Activated naive CD8-positive, alpha-beta T cell treated with anti-CD3 and anti-CD28 coated beads for 36 hours (primary cell): ENCODE measurements at places on chromosomes 1 and 21. TPM values are rescaled to one million over a fixed set of nuclear protein-coding genes. Genes with fewer than 3 reads are reported as not detected.
A peak's percentile ranks its signal among the peaks of the same experiment; 100 is the strongest.

DNA sequence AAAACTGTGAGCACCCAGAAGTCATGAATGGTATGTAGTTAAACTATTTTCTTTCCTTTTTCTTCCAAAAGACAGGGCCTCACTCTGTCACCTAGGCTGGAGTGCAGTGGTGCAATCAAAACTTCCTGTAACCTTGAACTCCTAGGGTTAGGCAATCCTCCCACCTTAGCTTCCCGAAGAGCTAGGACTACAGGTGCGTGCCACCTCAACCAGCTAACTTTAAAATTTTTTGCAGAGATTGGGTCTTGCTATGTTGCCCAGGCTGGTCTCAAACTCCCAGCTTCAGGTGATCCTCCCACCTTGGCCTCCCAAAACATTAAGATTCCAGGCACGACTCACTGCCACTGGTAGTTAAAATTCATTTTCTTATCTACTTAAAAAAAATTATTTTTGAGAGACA is 62.5 kb downstream of the GATAD2B start:
- no peak for DNase-seq
- H3K4me3 ChIP-seq, result no peak overlapping the region
- H3K27ac ChIP-seq, result no peak overlapping the region
- H3K4me1 ChIP-seq, result peaks cover 12% of the 10 kb centered on the region

- DNase-seq, result no peak
- H3K27ac ChIP-seq, result no peak overlapping the region
- H3K4me3 ChIP-seq, result no peak overlapping the region
- H3K27me3 ChIP-seq, result no peaks in the 10 kb centered on the region
These were observed 252.4 kb upstream of the B3GALT2 start for GRCh38 chr1:193438771-193439170.

DNA sequence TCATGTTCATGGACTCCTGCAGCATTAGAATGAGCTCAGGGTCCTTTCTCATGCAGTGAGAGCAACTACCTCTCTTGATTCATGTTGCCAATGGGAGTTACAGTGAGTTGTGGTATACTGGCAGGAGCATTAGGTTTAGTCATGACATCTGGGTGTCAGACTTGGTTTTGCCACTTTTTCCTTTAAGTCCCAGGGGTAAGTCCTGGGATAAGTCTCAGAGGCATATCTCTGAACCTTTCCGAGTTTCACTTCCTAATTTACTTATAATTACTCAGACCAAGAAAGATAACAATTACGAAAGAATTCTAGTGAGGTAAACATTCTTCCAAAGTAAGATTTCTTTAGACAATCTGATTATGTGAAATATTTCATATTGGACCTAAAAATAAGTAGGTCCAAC is 606.0 kb downstream of the SMYD3 start:
- H3K27me3 ChIP-seq, result no peaks in the 10 kb centered on the region
- H3K4me1 ChIP-seq, result no peaks in the 10 kb centered on the region

DNA sequence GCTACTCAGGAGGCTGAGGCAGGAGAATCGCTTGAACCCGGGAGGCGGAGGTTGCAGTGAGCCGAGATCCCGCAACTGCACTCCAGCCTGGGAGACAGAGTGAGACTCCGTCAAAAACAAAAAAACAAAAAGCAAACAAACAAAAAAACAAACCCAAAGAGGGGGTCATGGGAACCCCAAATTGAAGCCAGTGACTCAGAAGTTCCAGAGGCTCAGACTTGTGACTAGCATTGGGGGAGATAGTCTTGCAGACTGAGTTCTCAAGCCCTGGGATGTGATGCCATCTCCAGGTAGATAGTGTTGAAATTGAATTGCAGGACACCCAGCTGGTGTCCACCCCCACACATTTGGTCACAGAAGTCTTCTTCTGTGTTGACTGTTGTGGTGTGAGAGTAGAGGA is 24.9 kb upstream of the ENO1 start:
- H3K4me3 ChIP-seq, result no peak overlapping the region
- peaks cover 56% of the 10 kb centered on the region for H3K4me1 ChIP-seq
- H3K27me3 ChIP-seq, result no peaks in the 10 kb centered on the region
- peaks cover 42% of the 10 kb centered on the region for H3K36me3 ChIP-seq

Gene CALML6
- 0.98 TPM for total RNA-seq

DNA sequence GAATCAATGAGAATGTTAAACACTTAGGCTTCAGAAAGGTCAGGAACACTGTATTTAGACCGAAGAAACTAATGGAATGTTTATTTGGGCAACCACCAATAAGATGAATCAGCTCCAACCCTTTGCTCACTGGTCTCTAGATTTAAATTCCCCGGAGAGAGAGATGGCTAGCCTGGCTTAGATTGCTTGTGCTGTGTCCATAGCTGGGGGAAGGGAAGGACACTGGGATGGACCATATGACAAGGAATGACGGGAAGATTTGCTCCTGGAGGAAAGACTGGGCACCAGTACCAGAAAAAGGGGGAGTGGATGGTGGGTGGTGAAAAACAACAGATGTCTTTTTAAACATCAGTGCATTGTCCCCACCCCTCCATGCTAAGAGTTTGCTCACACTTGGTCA is 426.6 kb downstream of the DUSP10 start:
- no peaks in the 10 kb centered on the region for H3K36me3 ChIP-seq
- DNase-seq, result no peak
- H3K27ac ChIP-seq, result no peak overlapping the region
- H3K4me1 ChIP-seq, result no peaks in the 10 kb centered on the region

Gene FCER1A
- total RNA-seq, result not detected

Gene TMEM61
- not detected for total RNA-seq

- peak overlapping the region; percentile 88 for H3K27ac ChIP-seq
- H3K4me3 ChIP-seq, result peak overlapping the region; percentile 79
- peaks cover 35% of the 10 kb centered on the region for H3K4me1 ChIP-seq
- H3K36me3 ChIP-seq, result peaks cover 29% of the 10 kb centered on the region
- DNase-seq, result peak; percentile 62
- no peaks in the 10 kb centered on the region for H3K27me3 ChIP-seq
These were observed 440 bp downstream of the TNFRSF25 start for GRCh38 chr1:6465461-6466005.

DNA sequence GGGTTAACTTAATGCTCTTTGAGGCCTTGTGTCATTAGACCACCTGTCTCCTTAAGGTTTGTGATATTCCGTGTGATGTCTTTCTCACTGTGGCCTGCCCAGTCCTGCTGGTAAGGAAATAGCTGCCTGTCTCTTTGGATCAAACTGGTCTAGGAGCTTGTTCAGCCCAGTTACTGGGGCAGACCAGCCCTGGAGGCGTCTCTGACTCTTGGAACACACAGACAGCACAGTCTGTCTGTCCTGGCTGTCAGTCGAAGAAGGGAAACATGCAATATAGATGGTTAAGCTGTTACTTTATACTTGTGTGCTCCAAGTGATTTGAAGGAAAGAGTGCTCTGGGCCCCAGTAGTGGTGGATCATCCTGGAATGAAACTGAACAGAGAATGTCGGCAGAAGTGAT is 20.4 kb downstream of the PBX1 start:
- DNase-seq, result no peak
- H3K27ac ChIP-seq, result no peak overlapping the region
- H3K4me1 ChIP-seq, result no peaks in the 10 kb centered on the region
- H3K27me3 ChIP-seq, result peaks cover 2% of the 10 kb centered on the region

Gene PLEKHG5
- total RNA-seq, result 2.3 TPM

- no peaks in the 10 kb centered on the region for H3K36me3 ChIP-seq
- no peak overlapping the region for H3K4me3 ChIP-seq
- H3K27me3 ChIP-seq, result peaks cover 12% of the 10 kb centered on the region
- no peak overlapping the region for H3K27ac ChIP-seq
- no peak for DNase-seq
These were observed 5.2 kb downstream of the FCRL3 start for GRCh38 chr1:157695417-157695816.

DNA sequence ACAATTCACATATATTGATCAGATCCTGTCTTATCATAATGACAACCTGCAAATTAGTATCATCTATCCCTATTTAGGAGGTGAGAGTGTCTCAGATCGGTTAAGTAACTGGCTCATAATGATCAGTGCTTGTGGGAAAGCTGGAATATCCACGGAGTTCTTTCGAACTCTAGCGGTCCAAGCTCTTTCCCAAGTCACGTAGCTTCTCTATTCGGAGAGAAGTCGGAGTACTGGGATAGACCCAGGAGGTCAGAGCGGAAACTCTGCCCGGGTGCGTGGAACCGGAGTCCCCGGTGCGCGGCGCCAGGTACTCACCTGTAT is 339 bp downstream of the PTGS2 start:
- DNase-seq, result no peak
- H3K4me1 ChIP-seq, result peaks cover 17% of the 10 kb centered on the region
- H3K4me3 ChIP-seq, result peak overlapping the region; percentile 81
- no peaks in the 10 kb centered on the region for H3K36me3 ChIP-seq
- H3K27me3 ChIP-seq, result peaks cover 65% of the 10 kb centered on the region
- H3K27ac ChIP-seq, result no peak overlapping the region

GRCh38 chr1:67110352-67110751 is 24.4 kb downstream of the C1orf141 start:
- H3K27ac ChIP-seq, result no peak overlapping the region
- H3K36me3 ChIP-seq, result peaks cover 3% of the 10 kb centered on the region
- no peaks in the 10 kb centered on the region for H3K4me1 ChIP-seq
- H3K27me3 ChIP-seq, result no peaks in the 10 kb centered on the region
- no peak overlapping the region for H3K4me3 ChIP-seq

DNA sequence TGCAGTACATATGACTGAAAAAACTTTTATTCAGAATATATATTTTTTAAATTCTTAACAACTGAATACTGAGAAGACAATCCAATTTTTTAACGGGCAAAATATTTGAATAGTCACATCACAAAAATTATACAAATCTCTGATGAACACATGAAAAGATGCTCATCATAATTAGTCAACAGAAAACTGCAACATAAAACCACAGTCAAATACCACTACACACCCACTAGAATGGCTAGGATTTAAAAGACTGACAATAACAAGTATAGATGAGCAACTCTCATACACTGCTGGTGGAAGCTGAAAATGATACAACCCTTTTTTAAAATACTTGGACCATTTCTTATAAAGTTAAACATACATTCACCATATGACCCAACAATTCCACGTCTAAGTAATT is 87.7 kb upstream of the TNFSF4 start:
- no peak overlapping the region for H3K4me3 ChIP-seq
- H3K27me3 ChIP-seq, result no peaks in the 10 kb centered on the region
- peaks cover 28% of the 10 kb centered on the region for H3K36me3 ChIP-seq
- DNase-seq, result no peak
- H3K4me1 ChIP-seq, result peaks cover 54% of the 10 kb centered on the region

Gene FGR
- 0.30 TPM for total RNA-seq

Gene SLAMF9
- not detected for total RNA-seq

- no peak overlapping the region for H3K27ac ChIP-seq
- no peak overlapping the region for H3K4me3 ChIP-seq
- H3K4me1 ChIP-seq, result peaks cover 11% of the 10 kb centered on the region
- H3K27me3 ChIP-seq, result no peaks in the 10 kb centered on the region
- DNase-seq, result peak; percentile 43
These were observed 44.0 kb downstream of the TRIM62 start for GRCh38 chr1:33137800-33138199.

- peaks cover 35% of the 10 kb centered on the region for H3K4me1 ChIP-seq
- H3K4me3 ChIP-seq, result peak overlapping the region; percentile 88
- H3K27ac ChIP-seq, result peak overlapping the region; percentile 97
- DNase-seq, result peak; percentile 73
- peaks cover 33% of the 10 kb centered on the region for H3K36me3 ChIP-seq
- peaks cover 5% of the 10 kb centered on the region for H3K27me3 ChIP-seq
These were observed 909 bp upstream of the PAXBP1 start for GRCh38 chr21:32772281-32773047.

Gene CCDC27
- not detected for total RNA-seq
